ENCODE measurements at places on chromosomes 12 and 14.

- H3K36me3 ChIP-seq = no peaks in the 10 kb centered on the region
- no peak overlapping the region for H3K27ac ChIP-seq
- no peak overlapping the region for H3K4me3 ChIP-seq
Measured at GRCh38 chr12:70638639-70639360, 1.6 kb upstream of the PTPRB start.

DNA sequence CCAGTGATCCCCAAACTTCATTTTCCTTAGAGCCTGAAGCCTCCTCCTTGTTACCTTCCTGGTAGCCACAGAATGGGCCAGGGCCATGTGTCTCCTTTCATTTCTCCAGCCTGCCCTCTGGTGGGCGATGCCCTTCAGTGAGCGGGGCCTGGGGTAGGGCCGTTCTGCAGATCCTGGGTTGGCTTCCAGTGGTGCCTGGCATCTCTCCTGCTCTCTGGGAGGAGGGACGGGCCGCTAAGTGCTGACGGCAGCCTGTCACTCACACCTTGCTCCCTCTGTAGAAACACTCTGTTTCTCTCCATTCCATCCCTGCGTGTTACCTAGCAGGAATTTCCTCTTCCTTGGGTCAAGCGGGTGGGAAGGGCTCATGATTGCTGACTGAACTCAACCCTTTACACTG lies 232.1 kb downstream of the CACNA1C start:
- no peak overlapping the region for H3K4me3 ChIP-seq
- no peak overlapping the region for H3K27ac ChIP-seq
- H3K27me3 ChIP-seq = no peaks in the 10 kb centered on the region
- H3K4me1 ChIP-seq = no peaks in the 10 kb centered on the region
- DNase-seq = peak; percentile 38

GRCh38 chr12:52633383-52633782 lies 15.0 kb upstream of the KRT73 start:
- H3K4me3 ChIP-seq = no peak overlapping the region
- H3K36me3 ChIP-seq = no peaks in the 10 kb centered on the region
- no peak overlapping the region for H3K27ac ChIP-seq
- no peaks in the 10 kb centered on the region for H3K4me1 ChIP-seq
- peak; percentile 48 for DNase-seq

- H3K4me1 ChIP-seq = no peaks in the 10 kb centered on the region
- no peak for DNase-seq
- H3K27ac ChIP-seq = no peak overlapping the region
- H3K27me3 ChIP-seq = peaks cover 97% of the 10 kb centered on the region
Measured at GRCh38 chr12:3319723-3320492, 171.1 kb upstream of the PRMT8 start.

DNA sequence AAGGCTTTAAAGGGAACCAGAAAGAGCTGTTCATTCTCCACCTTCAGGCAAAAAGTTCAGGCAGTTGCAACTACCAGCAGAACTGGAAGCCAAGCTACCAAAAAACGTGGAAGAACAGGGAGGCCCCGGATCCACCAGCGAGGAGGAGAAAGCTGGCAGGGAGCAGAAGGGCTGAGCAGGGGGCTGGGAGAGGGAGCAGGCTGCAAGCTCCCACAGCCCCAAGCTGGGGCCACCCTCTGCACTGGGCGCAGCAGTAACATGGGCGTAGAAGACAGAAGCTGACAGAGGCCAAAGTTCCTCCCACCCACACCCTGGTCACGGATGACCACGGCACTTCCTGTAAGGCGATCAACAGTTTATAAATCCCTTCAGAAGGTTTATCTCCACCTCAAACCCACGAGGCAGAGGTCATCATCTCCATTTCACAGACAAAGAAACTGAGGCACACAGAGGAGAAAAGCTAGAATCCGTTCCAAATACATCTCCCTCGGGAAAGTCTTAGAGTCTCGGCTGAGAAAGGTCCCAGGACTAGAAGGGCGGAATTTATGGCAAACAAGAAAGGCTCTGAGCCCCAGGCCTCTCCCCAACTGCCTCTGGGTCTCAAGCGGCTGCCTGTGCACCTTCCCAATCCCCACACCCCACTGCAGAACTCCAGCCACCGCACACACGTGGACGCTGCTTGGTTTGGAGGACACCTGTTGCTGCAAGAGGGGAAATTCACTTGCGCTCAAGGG lies 1.8 kb downstream of the CCDC85C start:
- no peaks in the 10 kb centered on the region for H3K4me1 ChIP-seq
- H3K27me3 ChIP-seq = no peaks in the 10 kb centered on the region
- no peak overlapping the region for H3K27ac ChIP-seq
- no peak for DNase-seq
- no peaks in the 10 kb centered on the region for H3K36me3 ChIP-seq

DNA sequence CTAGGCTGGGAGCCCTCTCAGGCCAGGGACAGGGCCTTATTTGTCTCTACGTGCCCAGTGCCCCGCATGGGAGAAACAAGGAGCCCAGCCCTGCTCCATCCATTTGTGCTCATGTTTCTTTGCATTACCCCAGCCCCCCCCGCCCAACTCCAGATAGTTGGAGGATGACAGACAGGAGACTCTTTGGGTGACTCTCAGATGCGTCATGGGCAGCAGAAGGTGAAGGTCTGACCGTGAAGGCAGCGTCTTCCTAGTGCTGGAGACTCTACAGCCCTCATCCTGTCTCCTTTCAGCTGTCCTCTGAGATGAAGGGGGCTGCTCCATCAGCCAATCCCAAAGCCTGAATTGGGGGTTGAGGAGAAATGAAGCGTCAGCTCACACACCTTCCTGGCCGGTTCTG lies 283 bp upstream of the PSMB11 start:
- H3K36me3 ChIP-seq = no peaks in the 10 kb centered on the region
- no peak overlapping the region for H3K4me3 ChIP-seq
